ENCODE measurements at places on chromosomes 2 and 18.
A peak's percentile ranks its signal among the peaks of the same experiment; 100 is the strongest.

DNA sequence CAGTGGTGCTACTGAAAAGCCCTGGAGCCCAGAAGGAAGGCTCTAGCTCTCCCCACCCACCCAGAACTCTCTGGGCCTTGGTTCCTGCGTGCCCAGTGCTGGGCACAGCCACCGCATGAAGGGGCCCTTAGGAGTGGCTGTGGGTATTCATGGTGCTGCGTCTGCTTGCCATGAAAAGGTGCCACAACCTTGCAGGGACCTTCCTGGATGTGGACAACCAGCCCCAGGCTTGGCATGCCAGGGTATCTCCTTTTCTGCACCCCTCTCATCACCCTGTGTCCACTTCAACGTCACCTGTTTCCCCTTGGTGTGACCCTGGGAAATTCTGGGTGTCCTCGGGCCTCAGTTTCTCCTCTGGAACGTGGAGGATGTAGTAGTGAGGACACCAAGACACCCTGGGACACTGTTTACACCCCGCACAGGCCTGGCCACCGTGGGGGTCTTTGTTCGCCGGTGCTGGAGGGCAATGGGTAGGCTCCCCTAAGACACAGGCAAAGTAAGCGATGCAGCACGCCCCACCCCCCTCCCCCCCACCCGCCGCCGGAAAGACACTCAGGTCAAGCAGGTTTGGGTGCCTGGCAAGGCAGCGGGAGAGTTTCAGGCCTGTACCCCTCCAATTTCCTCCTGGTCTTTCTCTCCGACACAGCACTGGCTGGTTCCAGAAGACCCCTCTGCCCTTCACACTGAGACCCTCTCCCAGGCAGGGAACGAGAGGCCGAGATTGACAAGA, 34.8 kb upstream of the TAF1B start:
- no peak for DNase-seq

DNA sequence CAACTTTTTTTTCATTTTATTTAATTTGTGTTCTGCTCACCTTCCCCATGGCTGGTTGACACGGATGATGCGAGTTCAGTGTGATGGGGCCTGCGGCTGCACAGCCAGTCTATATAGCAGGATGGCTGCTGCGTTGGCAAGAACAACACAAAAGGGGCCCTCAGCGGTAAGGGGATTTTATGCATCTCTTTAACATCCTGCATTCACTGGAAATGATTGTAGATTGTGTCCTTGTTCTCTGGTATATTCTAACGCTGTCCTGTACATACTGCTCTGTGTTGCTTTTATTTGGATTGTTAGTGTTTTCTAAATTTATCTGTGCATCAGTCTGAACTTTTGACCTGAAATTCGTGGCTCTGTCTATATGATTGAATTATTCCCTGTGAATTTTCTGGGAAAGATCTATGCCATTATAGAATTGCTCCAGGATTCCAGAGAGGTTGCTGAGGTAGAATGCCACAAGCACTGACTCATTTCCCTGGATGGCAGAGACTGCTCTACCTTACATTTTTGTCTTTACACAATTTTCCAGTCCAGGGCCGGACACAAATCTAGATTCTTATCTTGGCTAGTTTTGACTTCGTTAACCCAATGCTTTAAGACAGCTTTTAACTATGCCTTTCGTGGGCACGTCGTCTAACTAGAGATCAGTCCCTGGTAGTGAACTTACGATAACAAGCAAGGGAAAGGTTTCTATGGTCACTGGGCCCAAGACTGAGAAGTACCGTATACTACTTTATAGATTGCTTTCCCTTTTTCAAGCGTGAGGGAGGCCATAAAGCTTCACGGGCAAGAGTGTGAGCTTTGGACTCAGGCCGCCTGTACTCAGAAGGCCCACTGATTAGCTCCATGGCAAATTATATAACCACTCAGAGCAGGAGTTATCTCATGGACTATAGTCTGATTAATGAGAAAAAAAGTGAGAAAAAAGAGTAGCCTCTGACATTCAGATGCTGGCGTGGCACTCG, at the start of gene CRYGC:
CRYGC (minus strand) TSS at position 85 of the 968 bp plus-strand sequence; CDS start at position 49, 36 bp downstream.
- no peak for DNase-seq

DNA sequence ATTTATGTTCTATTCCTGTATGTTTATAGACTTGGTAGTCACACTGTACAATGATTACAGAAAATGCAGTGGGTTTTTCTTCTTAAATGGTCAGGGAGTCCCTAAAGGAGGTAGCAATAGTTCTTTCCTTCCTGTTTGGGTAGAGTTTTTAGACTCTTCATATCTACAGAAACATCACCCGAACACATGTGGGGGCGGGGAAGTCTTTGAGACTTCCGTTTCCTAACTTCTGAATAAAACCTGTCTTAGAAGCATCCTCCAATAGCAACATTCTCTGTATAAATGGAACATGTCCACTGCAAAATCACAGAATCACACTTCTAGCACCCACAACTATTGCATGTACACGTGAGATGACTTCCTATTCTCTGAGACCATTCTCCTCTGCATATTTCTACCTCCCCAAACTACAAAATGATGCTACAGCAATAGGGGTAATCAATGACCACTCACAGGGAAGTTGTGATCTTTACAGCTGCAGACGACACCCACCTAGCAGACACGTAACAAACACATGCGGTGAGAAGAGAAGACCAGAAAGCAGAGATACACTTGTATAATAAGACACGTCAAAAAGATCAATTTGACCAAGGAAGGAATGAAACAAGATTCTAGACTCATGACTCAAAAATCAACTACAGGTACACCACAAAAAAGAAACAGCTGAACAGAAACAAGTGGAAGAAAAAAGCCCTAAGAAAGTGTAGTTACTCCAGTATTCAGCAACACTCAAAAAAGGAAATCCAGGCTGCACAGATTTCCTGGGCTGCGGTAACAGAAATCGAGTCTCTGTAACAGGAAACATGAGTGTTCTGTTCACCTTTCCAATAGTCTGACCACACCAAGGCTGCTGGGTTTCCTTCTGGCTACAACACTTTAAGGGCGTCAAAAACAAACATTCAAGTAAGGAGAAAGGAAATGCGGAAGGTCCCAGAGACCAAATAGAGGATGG, 120.4 kb downstream of the ZNF516 start:
- DNase-seq = no peak

DNA sequence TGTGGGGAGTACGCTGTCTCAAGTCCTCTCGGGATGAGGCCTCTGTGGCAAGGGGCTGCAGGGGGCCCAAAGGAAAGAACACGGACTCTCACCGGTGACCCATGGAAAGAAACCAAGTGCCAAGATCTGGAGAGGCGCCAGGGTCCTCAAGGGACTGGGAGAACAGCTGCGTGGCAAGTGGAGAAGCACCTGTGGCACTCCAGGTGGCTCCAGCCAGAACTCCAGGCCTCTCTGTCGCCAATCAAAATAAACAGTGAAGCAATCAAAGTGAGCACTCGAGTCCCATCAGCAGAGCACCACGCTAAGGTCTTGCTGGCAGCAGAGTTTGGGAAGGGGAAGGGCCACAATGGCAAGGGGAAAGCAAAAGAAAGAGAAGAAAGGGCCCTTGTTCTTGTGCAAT, 54.7 kb downstream of the BCL2 start:
- DNase-seq = peak; percentile 94

GRCh38 chr2:184004948-184005672, 593.2 kb upstream of the ZNF804A start:
- DNase-seq = no peak

- DNase-seq = no peak
Observed at GRCh38 chr18:46814399-46814798, 57.5 kb upstream of the ST8SIA5 start.

DNA sequence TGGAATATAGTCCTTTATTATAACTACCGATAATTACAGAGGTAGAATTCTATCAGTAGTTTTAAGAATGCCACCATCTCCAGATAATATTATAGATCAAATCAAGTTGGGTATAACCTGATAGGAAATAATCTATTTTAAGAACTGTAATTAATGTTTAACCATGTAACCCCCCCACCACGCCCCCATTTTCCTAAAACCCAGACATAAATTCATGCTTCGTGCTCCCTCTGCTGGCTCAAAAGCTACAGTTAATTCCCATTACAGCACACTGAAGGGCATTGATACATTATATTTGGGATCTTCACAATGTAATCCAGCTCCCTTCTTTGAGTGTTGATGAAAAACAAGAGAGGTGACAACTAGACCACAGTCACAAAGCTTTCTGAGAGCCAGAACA, 228.0 kb upstream of the SMAD7 start:
- no peak for DNase-seq

Measured in DMS79 (cell line).